ENCODE measurements at places on chromosomes 13 and 19.
A peak's percentile ranks its signal among the peaks of the same experiment; 100 is the strongest.

- peak; percentile 30 for DNase-seq
Measured at GRCh38 chr19:45164577-45165335, 4.0 kb upstream of the NKPD1 start.

- DNase-seq: no peak
Measured at GRCh38 chr19:4241824-4242430, 5.0 kb upstream of the YJU2 start.

- DNase-seq: peak; percentile 73
Measured at GRCh38 chr13:40764587-40765403, 6.2 kb downstream of the MRPS31 start.

DNA sequence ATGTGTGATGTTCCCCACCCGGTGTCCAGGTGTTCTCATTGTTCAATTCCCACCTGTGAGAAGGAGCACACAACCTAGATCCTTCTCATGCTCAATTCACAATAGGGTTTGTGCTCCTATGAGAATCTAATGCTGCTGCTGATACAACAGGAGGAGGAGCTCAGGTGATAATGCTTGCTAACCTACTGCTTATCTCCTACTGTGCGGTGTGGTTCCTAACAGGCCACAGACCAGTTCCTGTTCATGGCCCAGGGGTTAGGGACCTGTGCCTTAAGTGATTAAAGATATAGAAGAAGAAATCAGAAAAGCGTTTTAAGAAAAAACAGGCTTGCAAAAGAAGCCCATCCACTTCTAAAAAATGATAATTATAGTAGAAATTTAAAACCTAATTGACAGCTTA lies 17.5 kb downstream of the DLEU7 start:
- no peak for DNase-seq
